Bronchus fibroblast of lung (primary cell): ENCODE measurements at places on chromosomes 6 and 20. TPM values are rescaled to one million over a fixed set of nuclear protein-coding genes. Genes with fewer than 3 reads are reported as not detected.

PPP1R3D gene
- total RNA-seq = 2.8 and 3.4 TPM in 2 replicates

WRNIP1 gene
- 39.8 and 44.0 TPM in 2 replicates for total RNA-seq

CYP21A2 gene
- total RNA-seq = 0.17 TPM in 1 of 2 replicates, not detected in the other

PI16 gene
- total RNA-seq = not detected in 2 replicates

THBS2 gene
- total RNA-seq = 43.2 and 48.8 TPM in 2 replicates

SNX5 gene
- total RNA-seq = 106 and 126 TPM in 2 replicates

GINS1 gene
- total RNA-seq = 18.4 and 19.5 TPM in 2 replicates

ATP6V1G2 gene
- total RNA-seq = 1.2 and 2.7 TPM in 2 replicates

LCA5 gene
- total RNA-seq = 2.2 and 2.9 TPM in 2 replicates

PHACTR3 gene
- not detected in 2 replicates for total RNA-seq

GPR63 gene
- total RNA-seq = 0.74 and 1.0 TPM in 2 replicates

RIPOR2 gene
- 0.30 and 0.67 TPM in 2 replicates for total RNA-seq

CRISP2 gene
- total RNA-seq = not detected in 2 replicates

PTCHD4 gene
- total RNA-seq = 0.34 and 0.59 TPM in 2 replicates

LY6G6C gene
- total RNA-seq = not detected in 2 replicates

TNNC2 gene
- 0.84 TPM in 1 of 2 replicates, not detected in the other for total RNA-seq

ZNF311 gene
- 0.67 and 0.74 TPM in 2 replicates for total RNA-seq

HUS1B gene
- 0.17 TPM in 1 of 2 replicates, not detected in the other for total RNA-seq

TTK gene
- total RNA-seq = 37.8 and 43.0 TPM in 2 replicates
